DMS79 treated with DMSO at 0.1 percent for 48 hours (cell line): ENCODE measurements at places on chromosomes 12 and 14.

- no peak for DNase-seq
These were observed 96.8 kb upstream of the TMEM132C start for GRCh38 chr12:128170181-128170580.

DNA sequence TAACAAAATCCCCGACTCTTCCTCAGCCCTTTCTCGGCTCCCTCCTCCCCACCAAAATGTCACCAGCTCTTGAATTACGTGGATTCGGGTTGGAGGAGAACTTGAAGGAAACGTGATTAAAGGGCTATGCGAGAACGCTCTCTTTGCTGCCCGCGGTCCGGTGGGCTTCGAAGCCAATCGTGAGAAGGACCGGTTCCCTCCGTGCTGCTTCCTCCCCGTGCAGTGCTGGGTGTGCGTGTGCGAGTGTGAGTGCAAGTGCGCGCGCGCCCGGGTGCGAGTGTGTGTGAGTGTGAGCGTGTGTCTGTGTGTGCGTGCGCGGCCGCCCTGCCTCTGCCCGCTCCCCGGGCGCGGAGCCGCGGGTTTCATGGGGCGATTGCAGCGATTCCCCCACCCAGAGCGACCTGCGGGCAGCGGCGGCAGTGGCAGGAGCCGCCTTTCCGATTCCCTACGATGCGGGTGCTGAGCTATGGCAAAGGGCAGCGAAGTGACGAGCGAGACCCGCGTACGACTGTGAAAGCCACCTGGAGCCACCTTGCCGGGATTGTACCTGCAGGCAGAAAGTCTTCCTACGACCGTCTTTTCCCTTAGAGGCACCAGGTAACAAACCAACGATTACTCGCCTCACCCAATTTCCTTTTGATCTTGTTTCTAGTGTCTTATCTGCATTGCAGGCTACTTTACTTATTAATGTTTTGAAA lies 1.4 kb downstream of the LRFN5 start:
- peak; percentile 91 for DNase-seq

- DNase-seq = no peak
These were observed 89.5 kb upstream of the HECTD1 start for GRCh38 chr14:31297112-31297511.

DNA sequence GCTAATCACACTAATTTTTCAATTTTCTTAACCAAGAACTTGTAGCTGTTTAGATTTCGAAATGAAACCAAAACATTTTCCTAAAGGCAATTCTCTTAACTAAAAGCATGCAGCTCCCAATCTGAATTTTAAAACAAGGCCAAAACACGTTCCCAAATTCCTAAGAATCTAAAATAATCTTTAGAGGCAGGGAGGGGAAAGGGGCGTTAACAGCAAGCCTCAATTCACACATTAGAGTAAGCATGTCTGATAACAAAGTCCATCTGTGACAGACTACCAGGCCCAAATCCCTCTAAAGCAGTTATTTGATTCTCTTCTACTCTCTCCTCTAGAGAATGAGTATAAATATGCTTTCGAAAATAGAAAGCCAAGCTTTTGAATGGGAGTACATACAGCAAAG lies 754 bp downstream of the ATG14 start:
- DNase-seq = no peak

- no peak for DNase-seq
These were observed 6.0 kb downstream of the HOXC4 start for GRCh38 chr12:54059668-54060067.

DNA sequence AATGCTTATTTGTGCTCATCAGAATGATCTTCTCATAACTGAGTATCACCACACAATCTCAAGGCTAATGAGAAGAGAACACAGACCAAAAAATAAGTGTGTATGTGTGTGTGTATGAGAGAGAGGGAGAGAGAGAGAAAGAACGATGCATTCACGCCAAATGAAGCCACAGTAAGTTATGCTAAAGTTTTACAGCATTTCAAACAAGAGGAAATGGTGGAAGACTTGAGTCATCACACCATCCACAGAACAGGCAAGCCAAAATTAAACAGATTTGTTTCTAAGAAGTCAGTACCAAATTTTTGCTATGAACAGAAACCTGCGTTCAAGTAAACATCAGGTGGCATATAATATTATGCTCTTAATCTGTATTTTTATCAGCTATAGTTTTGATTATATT lies 141.2 kb downstream of the MED13L start:
- DNase-seq = no peak

DNA sequence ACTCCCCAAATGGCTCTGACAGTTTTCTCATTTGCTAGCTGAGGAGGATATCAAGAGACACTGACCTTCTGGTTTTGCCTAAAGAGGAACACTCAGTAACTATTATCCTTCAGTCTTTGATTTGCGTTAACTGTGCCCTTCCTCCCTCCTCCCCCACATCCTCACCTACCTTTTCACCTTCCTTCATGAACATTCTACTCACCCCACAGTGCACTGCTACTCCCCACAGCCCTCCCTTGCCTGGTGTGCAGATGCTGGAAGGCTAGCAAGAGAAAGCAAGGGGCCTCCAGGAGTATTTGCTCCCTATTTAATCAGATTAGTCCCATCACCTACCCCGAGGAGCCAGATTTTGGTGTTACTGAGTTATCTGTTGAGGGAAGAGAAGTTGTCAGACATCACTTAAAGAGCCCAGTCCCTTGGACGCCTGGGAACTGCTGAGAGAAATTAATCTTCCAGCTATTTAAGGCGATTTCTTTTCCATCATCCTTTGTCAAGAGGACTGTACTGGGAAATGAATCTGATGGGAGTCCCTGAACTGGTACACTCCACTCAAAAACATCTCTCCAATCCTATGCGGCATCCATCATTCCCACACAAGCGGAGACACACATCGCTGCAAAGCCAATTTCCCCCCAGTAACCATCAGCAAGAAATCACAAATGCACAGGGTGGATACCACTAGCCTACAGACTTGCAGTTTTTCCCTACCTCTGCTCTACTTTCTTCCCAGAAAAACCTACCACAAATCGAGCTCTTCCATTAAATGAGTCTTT lies 11.5 kb downstream of the PSMB5 start:
- no peak for DNase-seq

GRCh38 chr14:52124791-52125684 lies 56.2 kb upstream of the NID2 start:
- DNase-seq = no peak

GRCh38 chr12:57112492-57113294 lies 1.5 kb upstream of the STAT6 start:
- no peak for DNase-seq

DNA sequence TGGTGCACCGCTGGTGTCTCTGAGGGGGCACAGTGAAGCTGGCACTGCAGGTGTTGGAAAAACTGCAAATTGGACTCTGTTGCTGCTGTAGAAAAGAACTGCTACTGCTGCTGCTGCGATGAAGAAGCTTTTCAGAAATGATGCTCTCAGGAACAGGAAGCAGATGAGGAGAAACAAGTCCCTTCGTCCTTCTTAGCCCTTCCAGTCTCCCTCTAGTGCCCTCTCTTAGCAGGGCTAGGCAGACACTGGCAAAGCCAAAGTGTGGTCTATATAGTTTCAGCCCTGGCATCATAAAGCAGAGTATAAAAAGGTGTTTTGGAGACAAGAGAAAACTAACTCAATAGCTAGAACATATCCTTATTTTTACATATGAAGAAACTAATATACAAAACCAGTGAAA lies 174.5 kb downstream of the MYRFL start:
- no peak for DNase-seq

DNA sequence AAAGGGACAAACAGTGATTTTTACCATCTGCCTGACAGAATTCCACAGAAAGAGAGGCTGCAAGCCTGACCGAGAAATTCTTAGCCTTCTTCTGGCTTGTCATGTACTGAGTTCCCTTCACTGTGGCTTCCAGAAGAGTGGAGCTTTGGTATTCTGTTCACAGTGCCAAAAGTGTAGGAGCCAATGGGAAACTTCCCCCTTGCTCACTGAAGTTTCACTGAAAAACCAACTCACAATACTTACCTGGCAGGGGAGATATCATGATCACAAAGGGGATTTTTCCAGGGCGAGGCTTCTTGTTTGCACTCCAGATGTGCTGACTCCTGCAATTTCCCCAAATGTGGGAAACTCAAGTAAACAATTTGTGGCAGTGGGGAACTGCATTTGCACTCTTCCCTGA lies 31.7 kb upstream of the MMP19 start:
- DNase-seq = no peak

DNA sequence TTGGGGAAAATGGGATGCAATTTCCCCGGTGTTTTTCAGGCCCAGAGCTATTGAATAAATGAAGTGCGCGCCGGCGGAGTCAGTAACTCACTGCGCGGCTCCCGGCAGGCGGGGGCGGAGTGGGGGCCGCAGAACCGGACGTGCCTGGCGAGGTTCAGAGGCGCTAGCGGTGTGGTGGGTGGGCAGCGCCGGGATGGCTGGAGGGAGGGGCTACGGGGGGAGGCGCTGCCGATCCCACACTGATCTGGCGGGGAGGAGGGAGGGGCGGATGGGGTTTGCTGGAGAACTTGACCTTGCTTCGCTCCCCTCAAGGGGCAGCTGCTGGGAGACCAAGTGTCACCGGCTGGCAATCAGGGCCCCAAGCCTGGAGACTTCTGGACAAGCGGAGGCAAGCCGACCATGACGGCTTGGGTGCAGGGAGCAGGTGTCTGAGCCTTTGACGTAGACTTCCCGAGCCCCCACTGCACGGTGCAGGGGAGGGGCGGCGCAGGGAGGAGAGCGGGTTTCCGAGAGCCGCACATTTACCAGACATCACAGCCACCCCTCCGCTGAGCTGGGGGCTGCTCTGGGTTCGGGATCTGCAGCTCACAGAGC lies 174.1 kb upstream of the RTL1 start:
- peak; percentile 81 for DNase-seq

- DNase-seq = no peak
These were observed 15.7 kb downstream of the OR10P1 start for GRCh38 chr12:55652352-55652751.

DNA sequence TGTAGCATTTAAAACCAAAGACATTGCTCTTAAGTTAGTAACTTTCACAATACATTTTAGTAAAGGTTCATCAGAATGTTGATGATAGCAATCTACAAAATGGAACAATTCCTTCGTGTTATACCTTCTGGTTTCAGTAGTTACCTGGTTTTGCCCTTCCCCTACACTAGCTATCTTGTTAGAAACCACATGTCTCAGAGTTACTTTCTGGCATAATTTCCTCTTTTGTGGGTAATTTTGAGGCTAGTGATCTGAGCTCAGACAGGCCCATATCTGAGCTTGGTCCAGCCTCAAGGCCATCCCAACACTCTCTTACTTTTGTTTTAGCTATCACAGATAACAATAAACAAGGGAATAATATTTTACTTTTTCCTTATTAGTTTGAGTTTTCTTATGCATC lies 196.9 kb downstream of the KITLG start:
- DNase-seq = no peak

DNA sequence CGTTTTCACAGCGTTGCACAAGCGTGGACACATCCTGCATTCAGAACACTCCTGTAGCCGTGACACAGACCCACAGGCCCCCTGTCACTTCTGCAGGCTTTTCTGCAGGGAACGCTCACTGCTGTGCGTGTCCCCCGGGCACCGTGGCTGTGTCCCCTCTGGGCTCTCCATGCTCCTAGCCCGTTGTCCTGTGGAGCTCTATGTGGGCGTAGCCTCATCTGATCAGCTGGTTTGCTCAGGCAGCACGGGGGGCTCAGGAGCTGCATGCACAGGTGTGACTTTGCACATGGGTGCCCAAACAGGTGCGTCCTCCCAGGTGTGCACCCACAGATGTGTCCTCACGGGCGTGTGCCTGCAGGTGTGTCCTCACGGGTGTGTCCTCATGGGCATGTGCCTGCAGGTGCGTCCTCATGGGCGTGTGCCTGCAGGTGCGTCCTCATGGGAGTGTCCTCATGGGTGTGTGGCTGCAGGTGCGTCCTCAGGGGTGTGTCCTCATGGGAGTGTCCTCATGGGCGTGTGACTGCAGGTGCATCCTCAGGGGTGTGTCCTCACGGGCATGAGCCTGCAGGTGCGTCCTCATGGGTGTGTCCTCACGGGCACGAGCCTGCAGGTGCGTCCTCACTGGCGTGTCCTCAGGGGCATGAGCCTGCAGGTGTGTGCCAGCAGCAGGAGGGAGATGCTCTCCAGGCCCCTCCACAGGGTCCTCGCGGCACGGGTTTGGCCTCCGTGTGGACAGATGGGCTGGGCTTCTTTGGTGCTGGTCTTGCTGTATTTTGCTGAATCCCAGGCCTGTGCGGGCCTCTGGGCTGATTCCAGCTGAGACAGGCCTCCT lies 17.5 kb downstream of the MTA1 start:
- no peak for DNase-seq

- no peak for DNase-seq
These were observed 75.2 kb downstream of the NTS start for GRCh38 chr12:85949253-85949652.

DNA sequence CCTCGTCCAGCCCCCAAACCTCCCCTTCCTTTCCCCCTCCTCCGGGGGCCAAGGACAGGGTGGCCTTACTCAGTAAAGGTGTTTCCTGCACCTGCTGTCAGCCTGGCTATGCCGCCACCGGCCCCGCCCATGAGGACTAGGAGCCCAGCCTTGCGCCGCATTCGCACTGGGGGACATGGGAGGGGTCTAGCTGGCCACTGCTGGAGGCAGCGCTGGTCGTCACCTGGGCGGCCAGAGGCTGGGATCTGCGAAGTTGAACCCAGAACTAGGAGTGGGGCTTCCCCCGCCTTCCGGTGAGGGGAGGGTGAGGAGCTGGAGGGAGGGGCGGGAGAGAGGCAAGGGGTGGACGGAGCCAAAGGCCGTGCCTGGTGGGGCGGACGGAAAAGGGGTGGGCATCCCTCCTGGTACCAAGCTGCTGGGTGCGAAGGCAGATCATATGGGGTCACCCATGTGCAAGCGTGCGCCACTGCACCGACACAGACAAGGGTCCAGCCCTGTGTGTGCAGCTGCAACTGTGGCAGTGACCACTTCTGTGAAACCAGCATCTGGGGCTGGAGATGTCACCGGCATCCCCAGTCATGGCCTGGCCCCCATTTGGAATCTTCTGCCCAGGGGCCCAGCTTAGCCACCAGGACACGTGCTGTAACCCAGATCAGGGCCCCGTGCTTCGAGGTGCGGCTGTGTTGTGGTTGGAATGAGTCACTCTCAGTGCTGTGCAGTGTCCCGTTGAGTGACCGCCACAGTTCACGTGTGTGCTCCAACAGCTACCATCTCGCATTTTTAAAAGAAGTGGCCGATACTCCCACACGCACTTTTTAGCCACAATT lies 8.5 kb downstream of the AMN start:
- DNase-seq = no peak

- DNase-seq = no peak
These were observed 52.5 kb downstream of the ATP23 start for GRCh38 chr12:57993834-57994233.

DNA sequence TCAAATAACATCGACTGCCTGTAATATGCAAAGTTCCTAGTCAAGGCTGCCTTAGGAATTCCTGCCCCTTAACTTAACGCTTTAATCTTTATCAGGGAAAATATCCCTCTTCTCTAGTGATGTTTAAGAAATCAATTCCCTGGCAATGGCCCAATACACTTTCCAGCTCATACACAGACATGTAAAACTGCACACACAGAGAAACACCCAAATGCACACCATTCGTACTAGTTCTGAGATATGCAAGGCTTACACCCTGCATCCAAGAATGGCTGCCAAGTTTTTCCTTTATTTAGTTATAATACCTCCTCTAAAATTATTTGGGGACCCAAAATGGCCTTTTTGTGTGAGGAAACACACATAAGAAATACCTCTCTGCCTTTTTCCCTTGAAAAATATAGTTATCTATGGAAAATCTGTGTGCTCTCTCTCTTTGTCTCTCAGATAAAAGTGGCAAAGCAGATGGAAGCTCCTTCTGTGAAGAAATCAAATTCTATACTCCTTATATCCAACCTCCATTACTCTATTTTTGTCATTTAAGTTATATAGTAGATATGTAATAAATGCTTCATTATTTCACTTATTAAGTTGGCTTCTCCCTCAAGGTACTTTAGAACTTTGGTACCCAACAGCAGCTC lies 120.0 kb upstream of the MDM1 start:
- no peak for DNase-seq
